ENCODE measurements at places on chromosomes 13 and 19.

- DNase-seq: no peak
Measured at GRCh38 chr13:20702530-20702914, 977 bp upstream of the IL17D start.

DNA sequence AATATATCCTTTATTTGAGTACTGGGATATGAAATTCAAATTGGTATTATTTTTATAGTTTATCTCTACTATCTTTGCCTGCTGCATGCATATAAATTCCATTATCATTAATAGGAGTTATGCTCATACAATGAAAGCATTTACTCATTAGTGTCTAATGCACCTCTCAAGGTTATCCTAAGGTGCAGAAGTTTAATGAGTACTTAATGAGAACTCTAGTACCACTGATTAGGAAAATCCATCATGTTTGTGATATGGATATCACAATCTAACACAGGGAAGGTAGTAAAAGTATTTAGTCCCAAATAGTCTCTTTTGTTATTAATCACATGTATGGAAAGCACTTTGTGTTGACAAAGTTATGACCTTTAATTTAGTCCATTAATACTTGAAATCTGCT lies 77.2 kb upstream of the SLC10A2 start:
- DNase-seq: no peak

- no peak for DNase-seq
Measured at GRCh38 chr13:30607908-30608307, 9.8 kb upstream of the USPL1 start.

DNA sequence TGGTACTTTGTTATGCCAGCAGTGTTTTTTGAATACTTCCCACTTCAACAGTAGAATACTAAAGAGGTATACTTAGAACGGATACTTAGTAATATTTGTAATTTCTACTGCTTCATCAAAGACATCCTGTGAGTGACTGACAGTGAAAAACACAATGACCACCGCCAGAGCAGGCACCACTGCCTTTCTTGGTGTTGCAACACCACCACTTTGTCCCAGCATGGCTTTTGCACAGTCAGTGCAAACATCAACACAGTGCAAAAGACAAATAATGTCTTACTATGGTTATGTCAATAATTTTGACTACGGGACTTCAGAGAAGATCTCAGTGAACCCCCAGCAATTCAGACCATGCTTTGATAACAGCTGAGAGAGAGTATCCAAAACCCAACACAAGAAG lies 220.5 kb downstream of the RBM26 start:
- no peak for DNase-seq

DNA sequence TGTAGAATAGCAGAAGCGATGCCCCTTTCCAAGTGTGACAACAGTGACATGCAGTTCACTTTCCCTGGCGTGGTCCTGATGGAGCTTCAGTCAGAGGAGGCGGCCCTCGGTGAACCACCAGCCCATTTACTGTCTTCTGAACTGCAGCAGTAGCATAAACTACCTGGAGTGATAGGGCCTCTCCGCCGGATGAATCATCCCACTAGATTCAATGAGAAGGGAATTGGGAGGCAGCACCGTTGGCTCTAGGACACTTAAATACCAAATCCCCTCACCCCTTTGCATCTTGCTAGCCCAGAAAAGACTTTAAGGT lies 112.8 kb upstream of the GPR12 start:
- no peak for DNase-seq

GRCh38 chr19:6108721-6109633 lies 1.3 kb downstream of the RFX2 start:
- peak; percentile 69 for DNase-seq

- no peak for DNase-seq
Measured at GRCh38 chr19:4969292-4969771, 419 bp downstream of the KDM4B start.

- DNase-seq: no peak
Measured at GRCh38 chr19:9018163-9018875, 8.1 kb upstream of the MUC16 start.

GRCh38 chr19:4144666-4145249 lies 8.7 kb upstream of the CREB3L3 start:
- DNase-seq: peak; percentile 48

- DNase-seq: no peak
Measured at GRCh38 chr13:107838588-107839161, 376.7 kb downstream of the LIG4 start.

DNA sequence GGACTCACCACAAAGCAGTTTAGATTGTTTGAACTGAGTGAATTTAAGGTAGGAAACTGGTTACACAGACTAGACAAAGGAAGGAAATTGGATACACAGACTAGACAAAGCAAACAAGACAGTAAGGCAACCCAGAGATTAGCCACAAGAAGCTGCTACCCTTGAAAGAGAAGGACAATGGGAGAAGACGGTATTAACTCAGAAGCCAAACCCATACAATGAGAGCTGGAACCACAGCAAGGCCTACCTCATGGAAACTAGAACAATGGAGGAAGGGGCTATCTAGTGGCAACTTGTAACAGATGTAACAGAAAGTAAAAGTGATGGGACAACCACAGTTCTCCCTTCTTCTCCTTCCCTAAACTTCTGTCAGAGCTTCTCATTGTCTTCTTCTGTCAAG lies 410.9 kb upstream of the SPRY2 start:
- DNase-seq: no peak

All from fibroblast of skin of right biceps (primary cell).